Occipital lobe (tissue), 3 donors: ENCODE measurements at places on chromosomes 12 and 14.

DNA sequence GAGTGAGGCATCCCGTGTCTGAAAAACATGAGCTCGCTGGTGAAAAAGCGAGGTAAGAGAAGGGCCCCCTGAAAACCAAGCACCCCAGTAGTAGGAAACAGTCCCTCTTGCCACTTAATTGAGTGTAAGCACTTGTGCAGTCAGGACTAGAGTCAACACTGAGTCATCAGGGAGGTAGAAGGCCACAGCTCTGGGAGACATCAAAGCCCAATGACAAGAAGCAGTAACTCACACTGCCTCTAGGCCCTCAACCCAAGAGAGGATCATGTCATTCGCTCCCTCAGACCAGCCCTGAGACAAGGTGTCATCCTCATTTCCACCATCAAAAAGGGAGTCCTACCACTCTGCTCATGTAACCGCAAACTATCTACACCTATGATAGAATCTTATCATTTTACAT lies 17.8 kb downstream of the POMT2 start:
- no peak for DNase-seq

DNA sequence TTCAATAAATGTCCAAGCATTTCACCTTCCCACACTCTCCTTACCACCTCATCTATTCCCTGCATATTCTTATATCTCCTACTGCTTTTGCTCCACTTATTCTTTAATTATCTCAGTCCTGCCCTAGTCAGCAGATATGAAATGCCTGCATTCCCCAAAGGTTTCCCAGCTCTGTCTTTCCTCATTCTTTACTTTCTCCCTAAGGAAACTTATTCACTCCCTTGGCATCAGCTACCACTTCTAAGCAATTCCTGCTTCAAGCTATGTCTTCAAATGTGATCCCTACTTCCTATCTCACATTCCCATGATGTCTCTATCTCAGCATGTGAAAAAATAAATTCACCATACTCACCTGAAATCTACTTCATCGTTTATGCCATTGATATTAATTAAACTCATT lies 111.8 kb downstream of the CAPZA3 start:
- DNase-seq, result no peak

DNA sequence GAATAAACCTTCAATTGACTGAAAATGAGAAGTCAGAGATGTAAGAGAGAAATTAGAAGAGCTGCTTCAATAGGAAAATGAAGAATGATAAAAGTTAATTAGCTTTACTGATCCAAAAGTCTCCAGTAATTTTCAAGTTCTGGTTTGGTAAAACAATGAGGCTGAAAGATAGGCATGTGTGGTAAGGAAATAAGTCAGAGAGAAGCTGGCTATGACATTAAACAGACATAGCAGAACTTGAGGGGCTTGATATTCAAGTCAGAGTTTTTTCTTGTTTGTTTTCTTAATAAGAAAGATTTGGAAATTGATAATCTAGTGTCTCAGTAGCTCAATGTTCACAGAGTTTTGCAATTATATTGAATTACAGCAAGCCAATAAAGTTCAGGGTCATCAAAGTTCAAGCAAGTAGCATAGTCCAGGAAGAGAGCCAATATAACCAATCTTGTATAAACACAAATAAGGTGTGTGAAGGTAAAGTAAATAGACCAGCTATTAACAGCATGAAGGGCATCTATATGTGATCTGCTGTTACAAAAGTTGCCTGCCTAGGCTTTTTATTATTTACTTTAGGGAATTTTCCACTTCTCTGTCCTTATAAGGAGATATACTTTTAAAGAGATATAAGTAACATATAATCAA lies 1111.5 kb downstream of the TRHDE start:
- no peak for DNase-seq

DNA sequence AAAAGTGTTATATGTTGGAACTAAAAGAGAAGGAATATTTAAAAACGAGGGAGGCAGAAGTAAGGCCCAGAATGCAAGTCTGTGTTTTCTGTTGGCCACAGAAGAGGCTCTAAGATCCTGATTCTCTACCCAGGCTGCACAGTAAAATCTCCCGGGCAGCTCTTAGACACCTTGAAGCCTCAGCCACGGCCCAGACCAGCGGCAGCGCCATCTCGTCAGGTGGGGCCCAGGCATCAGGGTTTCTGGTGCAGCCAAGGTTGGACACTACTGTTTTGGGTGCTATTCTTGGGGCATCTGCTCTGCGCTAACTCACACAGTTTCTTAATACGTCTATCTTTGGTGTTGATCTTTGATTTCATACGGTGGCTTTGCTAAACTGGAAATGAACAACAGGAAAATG lies 16.8 kb downstream of the FAM181A start:
- no peak for DNase-seq

DNA sequence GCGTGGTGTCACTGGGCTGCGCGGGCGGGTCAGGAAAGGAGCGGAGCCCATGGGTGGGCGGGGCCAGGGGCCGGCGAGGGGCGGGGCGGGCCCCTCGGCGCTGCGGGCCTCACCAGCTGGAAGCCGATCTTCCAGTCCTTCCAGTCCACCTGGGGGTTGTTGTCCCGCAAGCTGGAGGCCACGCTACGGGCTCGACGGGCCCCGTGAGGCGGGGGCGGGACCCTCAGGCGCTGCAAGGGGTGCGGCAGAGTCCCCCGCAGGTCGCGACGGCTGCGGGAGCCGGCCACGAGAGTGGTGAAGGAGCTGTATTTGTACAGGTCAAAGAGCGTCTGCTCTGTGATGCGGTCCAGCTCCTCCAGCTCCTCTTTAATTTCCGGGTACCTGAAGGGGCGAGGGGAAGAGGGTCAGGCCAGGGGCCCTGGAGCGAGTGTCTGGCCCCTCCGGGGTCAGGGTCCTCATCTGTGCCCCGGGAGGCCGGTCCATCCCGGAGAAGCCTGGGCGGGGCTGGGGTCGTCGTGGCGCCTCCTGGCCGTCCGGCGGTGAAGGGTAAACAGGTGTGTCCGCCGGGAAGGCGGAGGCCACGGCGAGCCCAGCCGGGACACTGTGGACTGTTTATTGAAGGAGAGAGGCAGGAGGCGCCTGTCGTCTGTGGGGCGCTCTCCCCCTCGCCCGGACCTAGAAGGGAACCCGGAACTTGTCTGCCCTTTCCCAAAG lies 11.9 kb downstream of the SCNN1A start:
- DNase-seq, result no peak

DNA sequence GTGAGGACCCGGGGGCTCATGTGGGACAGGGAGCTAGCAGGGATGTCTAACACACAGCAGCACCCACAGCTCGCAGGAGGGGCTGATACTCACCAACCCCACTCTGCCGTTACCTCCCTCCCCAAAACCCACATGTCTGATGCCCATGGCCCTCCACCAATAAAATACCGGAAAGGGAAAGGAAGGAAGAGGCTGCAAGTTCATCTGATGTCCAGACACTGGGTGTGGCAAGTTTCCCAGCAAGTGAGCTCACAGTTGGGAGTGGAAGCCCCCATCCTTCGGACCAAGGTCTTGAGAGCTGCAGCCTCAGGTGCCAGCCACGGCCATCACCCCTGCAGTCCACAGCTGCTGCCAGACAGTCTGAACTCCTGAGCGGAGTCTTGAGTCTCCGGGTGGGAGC lies 39.3 kb upstream of the DIO3 start:
- no peak for DNase-seq

DNA sequence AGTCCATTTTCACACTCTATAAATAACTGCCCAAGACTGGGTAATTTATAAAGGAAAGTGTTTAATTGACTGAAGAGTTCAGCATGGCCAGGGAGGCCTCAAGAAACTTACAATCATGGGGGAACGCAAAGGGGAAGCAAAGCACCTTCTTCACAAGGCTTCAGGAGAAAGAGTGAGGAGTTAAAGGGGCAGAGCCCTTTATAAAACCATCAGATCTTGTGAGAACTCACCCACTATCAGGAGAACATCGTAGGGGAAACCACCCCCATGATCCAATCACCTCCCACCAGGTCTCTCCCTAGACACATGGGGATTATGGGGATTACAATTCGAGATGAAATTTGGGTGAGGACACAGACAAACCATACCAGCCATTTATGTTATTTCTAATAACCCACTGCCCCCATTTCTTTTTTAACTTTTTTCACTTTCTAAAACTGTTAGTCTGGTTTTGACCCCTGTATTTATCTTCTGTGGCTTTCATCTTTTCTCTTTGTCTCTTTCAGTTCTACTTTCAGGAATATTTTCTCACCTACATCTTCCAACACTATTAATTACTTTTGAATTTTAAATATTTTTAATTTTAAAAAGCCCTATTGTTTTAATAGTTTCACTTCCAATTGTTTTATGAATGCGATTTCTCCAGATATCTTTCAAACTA lies 44.5 kb downstream of the WDR89 start:
- no peak for DNase-seq

GRCh38 chr12:130226771-130227170 lies 64.5 kb downstream of the FZD10 start:
- no peak for DNase-seq
